ENCODE measurements at places on chromosomes 6 and 20.
A peak's percentile ranks its signal among the peaks of the same experiment; 100 is the strongest.

DNA sequence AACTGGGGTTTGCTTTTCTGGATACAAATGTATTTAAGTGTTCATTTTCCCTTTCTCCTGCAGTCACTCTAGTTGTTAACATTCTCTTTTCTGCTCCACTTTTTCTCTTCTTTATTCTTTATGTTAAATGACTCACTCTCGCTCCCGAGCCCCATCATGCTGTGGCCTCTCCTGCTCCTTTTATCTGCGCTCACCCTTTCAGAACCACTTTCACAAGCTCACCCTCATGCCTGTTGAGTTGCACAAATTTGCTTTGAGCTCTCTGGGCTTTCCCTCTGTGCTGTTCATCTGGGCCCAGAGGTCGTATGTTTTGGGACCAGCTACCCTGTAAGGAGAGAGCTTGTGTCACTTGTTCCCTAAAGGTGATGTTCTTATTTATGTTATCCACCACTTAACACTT, 98.1 kb upstream of the ASCC3 start:
- no peak for DNase-seq

- no peak for DNase-seq
Measured at GRCh38 chr6:89050697-89051096, 29.9 kb upstream of the PNRC1 start.

DNA sequence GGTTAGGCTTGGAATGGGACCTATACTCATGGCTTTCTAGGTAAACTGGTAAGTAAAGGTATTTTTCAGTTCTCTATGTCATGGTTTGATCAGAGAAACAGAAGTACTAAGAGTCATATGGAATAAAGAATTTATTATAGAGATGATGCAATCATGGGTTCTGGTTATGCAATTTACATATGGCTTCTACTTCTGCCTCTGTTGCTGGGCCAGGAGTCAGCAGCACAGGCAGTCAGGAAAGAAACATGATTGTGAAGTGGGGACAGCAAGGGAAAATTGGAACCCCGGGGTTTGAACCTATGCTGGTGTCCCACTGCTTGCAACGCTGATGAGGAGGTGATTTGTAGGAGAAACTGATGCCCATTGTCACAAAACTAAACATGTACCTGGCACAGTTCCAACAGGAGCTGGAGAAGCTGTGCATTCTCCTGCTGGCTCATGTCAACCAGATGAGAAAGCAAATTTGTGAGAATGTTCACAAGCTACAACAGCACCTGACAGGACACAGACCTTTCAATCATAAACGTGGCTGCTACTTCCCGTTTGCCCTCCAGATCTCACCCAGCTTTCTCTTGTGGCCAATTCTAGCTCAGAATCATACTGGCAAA, 887.1 kb downstream of the TFAP2A start:
- no peak for DNase-seq

DNA sequence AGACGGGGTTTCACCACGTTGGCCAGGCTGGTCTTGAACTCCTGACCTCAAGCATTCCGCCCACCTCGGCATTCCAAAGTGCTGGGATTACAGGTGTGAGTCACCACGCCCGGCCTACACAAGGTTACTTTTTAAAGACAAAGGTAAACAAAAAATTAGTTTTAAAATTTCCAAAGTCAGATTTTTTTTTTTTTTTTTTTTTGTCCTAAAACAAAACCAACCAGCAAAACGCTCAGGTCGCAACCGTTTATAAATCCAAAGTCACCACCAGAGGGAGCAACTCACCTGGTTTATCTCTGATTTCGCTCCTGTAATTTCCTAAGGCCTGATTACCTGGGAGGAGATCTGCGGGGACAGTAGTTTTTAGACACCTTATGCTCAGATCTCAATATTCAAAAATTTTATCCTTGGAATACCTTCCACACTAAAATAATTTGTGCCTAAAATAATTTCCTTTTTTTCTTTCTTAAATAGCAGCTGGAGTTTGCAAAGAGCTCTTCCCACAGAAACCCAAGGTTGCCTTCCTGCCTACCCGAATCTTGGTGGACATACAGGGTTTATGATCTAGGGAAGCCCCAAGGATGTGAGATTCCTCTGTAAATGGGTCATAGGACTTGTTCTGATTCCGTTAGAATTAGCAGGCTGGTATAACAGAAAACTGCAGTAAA, 19.8 kb upstream of the TREM1 start:
- no peak for DNase-seq

DNA sequence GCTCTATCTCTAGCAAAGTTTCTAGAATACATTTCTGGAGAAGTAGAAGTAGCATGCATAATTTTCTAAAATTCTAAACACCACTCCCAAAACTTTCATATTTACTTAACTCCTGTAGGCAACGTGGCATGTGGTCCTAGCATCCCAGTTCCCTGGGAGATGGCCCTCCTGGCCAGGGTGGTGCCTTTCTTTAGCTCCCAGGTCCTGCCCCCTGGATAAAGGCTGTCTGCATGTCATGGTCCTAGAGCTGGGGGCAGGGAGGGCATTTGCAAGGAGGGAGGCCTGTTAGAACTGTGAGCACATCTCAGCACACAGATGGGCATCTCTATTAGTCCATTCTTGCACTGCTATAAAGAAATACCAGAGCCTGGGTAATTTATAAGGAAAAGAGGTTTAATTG, 485.6 kb upstream of the SULF2 start:
- no peak for DNase-seq

GRCh38 chr20:50353289-50353961, 156.8 kb upstream of the PTPN1 start:
- DNase-seq: no peak

DNA sequence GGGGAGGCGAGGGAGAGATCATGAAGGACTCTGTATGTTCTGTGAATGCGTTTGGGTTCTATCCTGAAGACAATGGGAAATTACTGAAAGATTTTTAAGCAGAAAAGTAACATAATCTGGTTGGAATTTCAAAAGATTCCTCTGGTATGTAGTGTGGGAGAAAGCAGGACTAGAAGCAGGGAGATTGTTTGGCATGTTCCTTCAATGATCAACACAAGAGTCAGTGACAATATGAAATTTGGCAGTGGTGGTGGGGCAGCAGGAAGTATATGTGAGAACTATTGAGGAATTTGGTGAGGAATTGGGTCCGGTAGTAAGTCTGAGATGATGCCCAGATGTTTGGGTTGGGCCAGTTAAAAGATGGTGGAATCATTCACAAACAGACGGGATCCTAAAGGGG, 348.7 kb downstream of the CD83 start:
- no peak for DNase-seq

DNA sequence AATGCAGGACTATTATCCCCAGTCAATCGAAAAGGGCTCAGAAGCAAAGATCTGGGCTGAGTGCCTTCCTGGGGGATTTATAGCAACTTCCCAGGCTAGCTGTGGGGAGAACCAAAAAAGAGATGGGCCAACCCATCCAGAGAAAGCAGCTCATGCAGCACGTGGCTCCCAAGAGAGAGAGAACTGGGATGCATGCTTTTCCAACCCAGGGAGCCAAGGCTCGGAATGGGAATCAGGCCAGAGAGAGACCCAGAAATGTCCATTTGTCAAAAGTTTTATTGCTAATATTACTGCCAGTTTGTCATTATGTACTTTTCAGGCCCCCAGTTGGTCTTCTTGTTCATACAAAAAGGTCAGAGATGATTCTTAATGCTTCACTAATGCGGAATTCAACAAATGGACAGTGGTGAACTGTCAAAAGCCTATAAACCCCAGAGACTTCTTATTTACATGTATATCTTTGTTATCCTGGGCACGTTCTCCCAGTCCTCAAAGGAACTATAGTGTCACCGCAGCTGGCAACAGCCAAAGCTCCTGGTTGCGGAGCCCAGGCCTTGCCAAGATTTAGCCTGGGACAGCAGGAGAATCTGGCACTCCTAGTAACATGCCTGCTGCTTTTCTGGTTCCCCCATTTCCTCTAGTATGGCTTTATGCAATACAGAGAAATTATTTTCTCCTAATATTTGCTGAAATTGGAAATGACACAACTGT, 139.1 kb upstream of the POU3F2 start:
- peak; percentile 47 for DNase-seq

DNA sequence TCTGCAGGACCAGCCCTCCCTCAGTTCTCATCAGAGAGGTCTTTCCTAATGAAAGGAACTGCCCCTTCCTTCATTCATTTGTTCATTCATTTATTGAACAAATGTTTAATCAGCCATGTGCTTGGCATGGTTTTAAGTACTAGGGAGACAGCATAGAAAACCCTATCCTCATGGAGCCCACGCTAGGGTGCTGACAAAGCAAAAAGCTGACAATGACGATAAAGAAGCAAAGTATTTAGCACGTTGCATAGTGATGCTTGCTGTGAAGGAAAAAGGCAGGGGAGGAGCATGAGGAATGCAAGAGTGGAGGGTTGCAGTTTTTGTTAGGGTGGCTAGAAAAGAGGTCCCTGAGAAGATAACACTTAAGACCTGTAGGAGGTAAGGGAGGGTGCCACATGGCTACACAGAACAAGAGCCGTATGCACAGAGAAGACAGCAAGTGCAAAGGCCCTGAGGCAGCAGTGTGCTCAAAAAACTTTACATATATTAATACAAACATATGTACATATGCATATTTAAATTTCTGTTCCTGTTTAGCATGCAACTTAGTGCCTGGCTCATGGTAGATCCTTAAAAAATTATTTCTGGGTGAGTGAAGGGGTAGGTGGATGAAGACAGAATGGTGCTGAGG, 98.9 kb downstream of the EYA2 start:
- DNase-seq: no peak

- DNase-seq: no peak
Measured at GRCh38 chr6:10384610-10385523, 30.0 kb downstream of the TFAP2A start.

DNA sequence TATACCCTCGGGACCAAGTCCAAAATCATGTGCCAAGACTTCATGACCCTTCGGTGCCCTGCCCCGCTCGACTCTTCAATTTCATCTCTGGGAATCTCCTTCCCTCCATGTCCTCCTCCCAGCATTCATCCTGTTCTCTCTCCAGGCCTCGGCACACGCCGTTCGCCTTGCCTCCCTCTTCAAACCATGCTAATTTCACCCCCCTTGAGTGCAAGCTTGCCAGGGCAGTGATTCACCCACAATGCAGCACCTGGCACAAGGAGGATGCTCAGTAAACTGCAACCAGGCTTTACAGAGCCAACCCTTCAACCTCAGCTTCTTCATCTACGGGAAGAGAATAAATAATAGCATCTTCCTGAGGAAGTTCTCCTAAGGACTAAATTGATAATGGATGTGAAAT, 4.1 kb downstream of the KCNS1 start:
- DNase-seq: no peak

GRCh38 chr6:20447581-20448132, 46.0 kb downstream of the E2F3 start:
- DNase-seq: no peak

DNA sequence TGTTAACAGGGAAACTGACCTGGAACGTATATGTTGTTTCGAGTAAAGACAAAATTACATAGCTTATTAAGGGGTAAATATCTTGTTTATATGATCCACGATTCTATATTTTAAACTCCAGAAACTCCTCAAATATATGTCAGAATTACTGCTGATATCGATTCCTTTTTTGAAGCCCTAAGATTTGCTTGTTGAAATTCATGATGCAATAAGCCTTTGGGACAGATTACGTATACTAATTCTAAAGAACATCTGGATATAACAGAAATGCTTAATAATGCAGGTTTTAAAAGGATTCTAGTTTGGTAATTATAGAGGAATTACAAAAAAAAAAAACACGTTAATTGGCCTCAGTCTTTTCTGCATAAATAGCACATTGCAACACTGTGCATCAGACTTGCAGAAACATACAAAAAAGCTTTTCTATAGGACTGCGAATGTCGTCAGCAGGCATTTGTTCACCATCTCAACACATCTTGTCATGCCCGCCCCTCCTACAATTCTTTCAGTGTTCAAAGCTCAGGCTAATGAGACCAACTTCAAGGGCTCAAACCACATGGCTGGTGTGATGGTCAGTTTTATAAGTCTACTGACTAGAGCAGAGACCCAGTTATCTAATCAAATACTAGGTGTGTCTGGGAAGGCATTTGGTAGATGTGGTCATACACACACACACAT, 74.9 kb downstream of the AGPAT4 start:
- DNase-seq: no peak

- no peak for DNase-seq
Measured at GRCh38 chr6:28311139-28311823, 24.7 kb downstream of the ZSCAN31 start.

DNA sequence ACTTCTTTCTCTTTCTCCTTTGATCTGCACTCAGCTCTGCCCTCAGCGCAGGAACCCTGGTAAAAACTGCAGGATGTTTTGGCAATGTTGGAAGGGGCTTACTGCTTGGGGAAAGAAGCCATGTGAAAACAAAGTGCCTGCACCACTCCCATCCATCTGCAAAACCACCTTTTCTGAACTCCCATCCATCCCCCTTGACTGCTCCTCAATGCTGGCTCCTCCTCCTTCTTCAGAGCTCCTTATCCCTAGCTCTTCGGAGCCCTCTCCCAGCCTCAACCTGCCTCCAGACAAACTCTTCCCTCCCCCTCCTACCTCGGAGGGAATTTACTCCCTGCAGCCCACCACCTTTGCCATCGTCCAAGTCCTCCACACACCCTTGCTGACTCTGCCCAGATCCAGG, 4.2 kb upstream of the ZBTB12 start:
- DNase-seq: no peak

DNA sequence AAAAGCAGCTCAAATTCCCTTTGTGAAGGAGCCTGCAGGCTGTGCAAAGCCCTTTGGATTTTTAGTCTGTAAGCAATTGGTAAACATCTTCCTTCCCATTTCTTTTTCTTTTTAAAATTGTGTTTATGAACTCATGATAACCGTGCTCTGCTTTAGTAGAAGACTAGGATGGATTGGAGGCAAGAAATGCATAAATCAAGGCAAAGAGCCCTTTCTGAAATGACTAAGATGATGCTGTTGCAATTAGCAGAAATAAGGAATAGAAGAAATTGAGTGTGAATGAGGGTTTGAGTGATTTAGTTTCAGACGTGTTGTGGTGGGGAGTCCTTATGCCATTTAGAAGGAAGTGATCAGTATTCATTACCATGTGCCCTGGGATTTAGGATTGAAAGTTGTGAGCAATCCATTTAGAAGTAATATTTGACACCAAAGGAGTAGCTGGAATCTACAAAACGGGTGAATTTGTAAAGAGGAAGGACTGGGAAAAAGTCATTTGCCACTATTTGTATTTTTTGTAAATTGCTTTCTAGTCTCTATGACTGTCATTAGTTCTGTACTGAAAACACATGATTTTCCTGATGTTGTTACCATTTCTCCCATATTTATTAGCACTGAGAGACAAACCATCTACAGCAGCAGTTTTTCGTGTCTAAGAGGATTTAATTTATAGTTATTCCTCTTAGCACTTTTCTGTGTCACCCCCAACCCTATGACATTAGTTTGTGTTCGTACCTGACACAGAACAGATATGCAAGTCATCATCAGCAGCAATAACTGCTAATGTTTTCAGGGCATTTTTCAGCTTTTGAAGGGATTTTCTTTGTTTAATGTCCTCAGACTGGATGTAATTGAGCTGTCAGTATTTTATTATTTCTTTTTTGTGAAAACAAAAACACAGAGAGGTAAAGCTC, 265.0 kb downstream of the UTRN start:
- no peak for DNase-seq

GRCh38 chr6:15137086-15137485, 108.8 kb upstream of the JARID2 start:
- DNase-seq: no peak
